ENCODE measurements at places on chromosomes 5 and 9.

GRCh38 chr5:169970911-169971765 is 9.2 kb downstream of the INSYN2B start:
- DNase-seq: no peak

- DNase-seq: no peak
Measured at GRCh38 chr5:51433052-51433710, 49.9 kb downstream of the ISL1 start.

DNA sequence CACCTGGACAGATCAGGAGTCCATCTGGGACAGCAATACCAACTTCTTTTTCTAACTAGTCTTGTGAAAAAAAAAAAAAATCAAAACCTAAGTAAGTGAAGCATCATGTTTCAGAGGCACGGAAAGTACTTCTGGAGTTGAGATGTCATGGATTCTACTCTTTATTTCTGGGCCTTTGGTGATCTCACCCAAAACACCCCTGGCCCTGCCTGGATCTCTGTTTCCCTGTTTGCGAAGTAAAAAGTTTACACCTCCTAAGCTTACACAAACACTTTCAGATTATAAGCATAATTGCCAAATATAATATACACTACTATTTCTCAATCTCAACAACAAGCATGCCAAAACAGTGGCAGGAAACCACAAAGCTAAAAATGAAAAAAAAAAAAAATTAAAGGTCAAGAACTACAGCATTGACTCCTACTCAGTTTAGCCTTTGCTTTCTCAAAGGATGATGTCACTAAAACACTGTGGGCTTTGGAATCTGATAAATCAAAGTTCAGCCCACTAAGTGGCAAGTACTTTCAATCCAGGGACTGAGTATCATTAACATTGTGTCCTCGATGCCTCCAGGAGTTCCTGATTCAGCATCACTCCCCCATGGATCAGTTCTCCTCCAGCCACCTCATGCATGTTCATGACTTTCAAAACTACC is 291.9 kb downstream of the NFIB start:
- no peak for DNase-seq

DNA sequence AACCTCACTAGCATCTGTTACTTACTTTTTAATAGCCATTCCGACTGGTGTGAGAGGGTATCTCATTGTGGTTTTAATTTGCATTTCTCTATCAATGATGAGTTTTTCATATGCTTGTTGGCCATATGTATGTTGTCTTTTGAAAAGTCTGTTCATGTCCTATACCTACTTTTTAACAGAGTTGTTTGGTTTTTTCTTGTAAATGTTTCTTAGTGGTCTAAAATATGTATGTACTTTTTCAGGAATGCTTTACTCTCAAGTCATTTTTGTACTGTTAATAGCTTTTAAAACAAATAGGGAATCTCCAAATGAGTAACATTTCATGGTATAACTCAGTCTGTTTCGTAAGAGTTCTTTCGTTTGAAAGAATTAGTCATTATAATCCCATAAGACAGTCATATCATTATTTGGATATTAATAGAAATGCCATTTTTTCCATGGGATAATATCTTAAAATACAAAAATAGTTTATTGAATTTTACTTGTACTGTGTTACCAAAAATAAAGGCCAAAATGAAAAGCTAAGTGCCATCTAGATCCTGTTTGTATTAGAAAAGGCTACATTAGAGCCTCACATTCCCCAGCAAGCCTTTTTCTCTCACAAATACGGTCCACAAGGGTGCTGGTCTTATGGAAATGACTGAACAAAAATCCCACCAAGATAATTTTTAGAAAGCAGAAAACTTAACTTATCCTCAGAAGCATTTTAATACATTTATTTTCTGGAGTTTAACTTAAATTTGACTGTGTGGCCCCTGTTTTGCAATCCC is 247.7 kb downstream of the PJA2 start:
- DNase-seq: no peak

GRCh38 chr9:121071756-121072421 is 2.9 kb upstream of the CNTRL start:
- peak; percentile 32 for DNase-seq

- no peak for DNase-seq
Measured at GRCh38 chr9:35529161-35529823, 39.4 kb downstream of the RUSC2 start.

GRCh38 chr9:122723690-122724089 is at the start of gene OR1L4:
OR1L4 (plus strand) TSS chr9:122723990; CDS start chr9:122723990, 0 bp downstream.
- no peak for DNase-seq

DNA sequence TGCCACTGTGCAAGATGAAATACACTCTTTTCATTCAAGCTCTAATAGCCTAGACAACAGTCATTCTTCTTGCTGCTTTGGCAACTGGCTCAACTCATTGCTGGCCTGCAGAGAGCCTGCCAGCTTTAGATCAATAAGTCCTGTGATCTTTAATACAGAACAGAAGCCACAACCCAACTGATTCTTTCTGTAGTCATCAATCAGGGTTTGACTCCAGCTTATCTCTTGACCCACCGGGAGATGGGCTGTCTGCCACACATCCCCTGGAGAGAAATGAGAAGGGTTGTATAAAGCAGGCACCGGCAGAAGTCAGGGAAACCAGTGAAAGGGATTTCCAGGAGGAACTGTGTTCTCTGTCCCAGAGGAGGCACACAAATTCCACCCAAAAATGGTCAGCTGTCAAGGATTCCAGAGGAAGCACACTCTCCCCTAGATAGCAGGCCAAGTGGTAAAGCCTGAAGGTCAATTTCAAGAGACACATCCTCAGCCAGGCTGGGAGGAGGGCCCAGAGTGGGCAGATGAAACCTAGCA is 24.5 kb downstream of the LHFPL2 start:
- no peak for DNase-seq

DNA sequence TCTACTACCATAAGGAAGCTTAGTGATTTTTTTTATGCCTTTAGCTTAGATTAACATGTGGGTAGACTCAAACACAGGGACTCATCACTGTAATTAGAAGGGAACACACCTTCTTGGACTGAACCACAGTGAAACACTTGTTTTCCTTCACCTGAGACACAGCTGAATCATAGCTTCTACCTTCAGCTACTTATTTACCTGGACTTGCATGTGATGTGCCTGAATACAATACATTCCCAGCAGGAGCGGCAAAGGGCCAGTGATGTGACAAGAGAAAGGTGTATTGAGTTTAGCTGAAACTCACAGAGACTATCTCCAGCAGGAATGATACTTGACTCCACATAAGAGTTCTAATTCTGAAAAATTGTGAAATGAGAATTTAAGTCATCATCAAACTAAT is 37.8 kb downstream of the GRAMD2B start:
- no peak for DNase-seq

DNA sequence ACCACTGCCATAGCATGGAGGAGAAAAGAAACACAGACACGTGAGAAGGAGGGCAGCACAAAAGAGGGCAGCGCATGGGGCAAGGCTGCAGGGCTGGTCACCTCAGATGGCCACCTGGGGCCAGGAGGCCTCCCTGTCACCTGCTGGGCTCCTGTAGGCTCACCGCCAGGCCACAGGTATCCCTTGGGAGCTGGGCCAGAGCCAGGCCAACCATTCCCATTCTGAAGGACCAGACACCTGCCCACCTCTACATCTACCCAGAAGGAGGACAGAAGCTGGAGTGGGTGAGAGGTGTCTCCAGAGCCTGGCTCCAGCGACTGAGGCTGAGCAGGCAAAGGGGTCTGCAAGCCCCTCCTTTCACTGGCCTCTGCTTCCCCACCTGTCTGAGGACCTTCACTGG is 103.1 kb downstream of the PAX5 start:
- DNase-seq: no peak

GRCh38 chr9:126838055-126838811 is 22.2 kb upstream of the ZBTB34 start:
- DNase-seq: no peak

DNA sequence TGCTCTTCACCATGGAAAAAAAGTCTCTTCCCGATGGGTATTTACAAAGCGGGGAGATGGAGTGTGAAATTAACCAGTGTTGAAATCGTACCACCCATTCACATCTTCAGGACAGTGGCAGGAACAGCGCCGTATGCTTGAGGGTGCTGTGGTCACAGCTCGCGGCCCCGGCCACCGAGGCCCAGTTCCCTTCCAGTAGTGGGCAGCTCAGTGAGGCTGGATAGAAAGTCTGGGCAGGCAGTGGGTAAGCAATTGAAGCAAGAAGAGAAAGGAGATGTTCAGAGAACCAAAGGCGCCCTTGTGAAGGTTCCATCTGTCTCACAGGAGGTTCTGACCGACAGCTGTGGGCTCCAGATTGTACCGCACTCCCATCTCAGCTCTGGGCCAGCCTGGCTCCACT is 59.1 kb downstream of the SECISBP2 start:
- no peak for DNase-seq

- no peak for DNase-seq
Measured at GRCh38 chr5:11909471-11909870, 5.2 kb upstream of the CTNND2 start.

DNA sequence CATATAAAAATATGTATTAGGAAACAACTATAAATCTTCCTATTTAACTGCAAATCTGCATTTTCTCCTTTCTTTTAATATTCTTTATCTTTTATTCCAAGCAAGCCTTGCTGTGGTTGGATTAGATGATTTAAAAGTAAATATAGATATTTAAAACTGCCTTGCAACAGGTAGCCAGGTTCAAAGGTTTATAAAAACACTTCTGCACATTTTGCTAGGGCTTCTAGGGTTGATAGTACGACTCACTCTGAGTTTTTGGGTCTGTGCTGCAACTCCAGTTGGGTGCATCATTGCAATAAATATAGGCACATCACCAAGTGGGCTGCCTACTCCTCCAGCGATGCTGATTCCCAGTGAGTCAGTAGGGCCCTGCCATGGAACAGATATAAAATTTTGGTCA is 167.7 kb downstream of the MPDZ start:
- DNase-seq: no peak

DNA sequence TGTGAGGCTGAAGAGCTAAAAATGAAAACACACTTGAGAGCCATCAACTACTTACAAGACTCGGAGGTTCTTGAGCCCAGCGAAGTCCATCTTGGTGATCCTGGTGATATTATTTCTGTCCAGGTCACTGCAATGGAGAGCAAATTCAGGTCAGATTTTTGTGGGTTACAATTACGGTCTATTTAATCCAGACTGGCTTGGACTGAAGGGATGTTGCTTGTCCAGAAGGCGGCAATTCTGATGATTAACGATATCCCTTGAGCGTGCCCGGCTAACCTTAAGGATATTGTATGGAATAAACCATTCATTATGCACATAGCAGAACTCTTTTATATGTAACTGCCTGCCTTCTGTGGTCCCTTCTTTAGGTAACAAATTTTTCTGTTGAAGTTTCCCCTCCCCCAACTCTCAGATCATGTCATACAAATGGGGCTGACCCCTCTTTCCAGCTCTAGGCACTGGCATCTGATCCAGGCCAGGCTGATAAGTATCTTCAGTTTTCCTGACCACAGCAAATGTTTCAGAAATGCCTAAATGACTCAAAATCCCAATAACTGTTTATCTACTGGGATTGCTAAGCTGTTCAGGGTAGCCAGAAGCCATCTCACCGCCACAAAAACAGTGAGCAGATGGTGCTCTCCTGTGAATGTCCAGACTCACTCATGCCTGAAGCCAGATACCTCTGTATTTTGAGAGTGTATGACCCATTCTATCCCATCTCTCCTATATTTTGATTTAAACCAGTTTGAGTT is 49.4 kb downstream of the SLIT3 start:
- DNase-seq: no peak

- no peak for DNase-seq
Measured at GRCh38 chr9:80437825-80438224, 866.1 kb downstream of the TLE4 start.

DNA sequence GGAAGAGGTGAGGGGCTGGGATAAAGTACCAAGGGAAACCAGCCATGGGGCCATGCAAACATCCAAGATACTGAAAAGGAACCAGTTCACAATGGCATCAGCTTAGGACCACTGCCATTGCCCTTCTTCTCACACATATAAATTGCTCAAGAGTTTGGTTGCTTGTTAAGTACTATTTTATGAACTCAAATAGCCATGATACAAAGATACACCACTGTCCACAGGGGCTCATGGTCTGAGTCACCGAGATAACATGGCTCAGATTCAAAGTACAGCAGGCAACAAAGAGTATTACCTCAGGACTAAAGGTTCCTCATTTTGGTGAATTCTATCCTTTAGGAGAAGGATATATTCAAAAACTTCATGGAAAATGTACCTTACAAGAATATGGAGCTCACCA is 55.6 kb downstream of the FANCC start:
- no peak for DNase-seq

DNA sequence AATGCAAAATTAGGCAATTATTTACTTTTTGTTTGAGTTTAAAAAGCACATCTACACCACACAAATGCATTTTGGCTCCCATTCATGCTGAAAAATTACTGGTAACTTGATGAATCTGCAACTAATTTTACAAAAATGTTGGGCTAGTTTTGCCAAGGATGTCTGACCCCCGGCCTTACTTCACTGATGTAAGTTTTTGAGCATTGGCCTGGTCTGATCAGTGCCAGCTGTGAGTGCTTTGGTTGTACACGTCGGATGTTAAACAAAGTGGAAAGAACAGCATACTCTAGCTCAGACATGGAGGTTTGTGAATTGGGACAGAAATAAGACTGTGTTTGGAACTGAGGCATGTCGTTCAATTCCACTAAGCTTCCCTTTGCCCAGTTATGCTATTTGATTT is 1044.2 kb downstream of the TLE4 start:
- DNase-seq: no peak

DNA sequence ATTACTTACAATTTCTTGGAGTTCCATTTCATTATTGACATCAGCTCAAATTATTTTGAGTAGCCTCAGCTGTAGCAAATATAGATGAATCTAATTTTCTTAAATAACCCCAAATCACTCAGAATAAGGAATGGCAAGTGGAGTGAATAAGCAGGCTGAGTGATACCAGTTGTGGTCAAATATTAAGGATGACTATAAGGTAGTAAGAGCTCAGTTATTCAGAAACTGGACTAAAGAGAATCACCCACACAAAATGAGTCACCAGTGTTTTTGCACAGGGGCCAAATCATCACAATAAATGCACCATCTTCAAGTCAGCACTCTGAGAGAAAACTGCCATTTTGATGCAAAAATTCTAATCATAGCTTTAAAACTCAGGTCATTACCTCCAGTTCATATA is 128.9 kb upstream of the TARS1 start:
- DNase-seq: no peak

DNA sequence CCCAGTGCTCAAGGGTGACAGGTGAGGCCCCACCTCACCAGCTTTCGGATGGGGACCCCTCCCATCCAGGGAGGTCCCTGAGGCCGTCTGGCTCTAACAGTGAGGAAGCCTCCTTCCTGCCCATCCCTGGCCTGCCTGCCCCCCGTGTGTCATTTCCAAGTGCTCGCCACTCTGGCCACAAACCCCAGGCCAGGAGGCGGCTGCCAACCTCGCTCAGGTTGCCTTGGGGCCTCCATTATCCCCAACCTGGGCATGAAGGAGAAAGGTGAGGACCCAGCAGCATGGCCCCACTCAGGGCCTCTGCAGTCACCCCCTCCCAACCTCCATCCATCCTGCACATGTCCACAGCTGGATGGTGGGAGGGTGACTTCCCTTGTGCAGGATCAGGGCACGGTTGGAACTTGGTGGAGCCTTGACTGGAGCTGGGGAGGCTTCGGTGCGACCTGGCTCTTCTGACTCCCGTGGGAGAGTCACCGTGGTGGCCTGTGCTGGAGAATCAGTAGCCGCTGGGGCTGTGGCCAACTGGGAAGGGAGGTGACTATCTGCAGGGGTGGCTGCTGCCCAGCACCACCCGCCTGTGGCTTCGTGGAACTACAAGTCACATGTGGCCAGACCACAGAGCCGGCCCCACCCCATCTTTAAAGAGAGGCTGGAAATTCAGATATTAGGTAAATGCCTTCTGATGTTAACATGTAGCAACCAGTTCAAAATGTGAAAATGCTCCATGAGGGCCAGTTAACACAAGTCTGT is 37.5 kb upstream of the GFPT2 start:
- DNase-seq: no peak

- DNase-seq: no peak
Measured at GRCh38 chr5:80935811-80936385, 24.3 kb upstream of the RASGRF2 start.
